ENCODE measurements at places on chromosomes 6 and 20.

GRCh38 chr6:31702405-31702818, 712 bp downstream of the ABHD16A start:
- DNase-seq, result no peak

GRCh38 chr6:152391179-152391880, 245.8 kb downstream of the SYNE1 start:
- no peak for DNase-seq

- DNase-seq, result no peak
Measured at GRCh38 chr6:43942011-43942442, 172.0 kb downstream of the VEGFA start.

- no peak for DNase-seq
Measured at GRCh38 chr6:141024526-141024925, 1108.2 kb upstream of the GJE1 start.

DNA sequence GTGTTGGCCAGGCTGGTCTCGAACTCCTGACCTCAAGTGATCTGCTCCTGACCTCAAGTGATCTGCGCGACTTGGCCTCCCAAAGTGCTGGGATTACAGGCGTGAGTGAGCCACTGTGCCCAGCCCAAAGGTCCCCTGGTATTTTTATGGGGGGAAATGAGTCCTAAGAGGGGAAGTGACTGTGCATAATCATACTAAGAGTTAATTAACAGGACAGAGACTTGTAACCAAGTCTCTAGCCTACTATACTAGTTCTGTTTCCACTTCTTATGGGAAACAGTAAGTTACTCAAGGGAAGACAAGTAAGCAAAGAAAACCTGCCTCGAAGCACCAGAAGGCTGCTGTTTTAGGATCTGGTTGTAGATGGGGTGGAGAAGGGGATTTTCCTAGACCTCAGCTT, 27.9 kb downstream of the TCF15 start:
- no peak for DNase-seq

GRCh38 chr6:69816026-69816425, 19.2 kb upstream of the LMBRD1 start:
- DNase-seq, result no peak

- no peak for DNase-seq
Measured at GRCh38 chr6:109515781-109516409, 32.9 kb upstream of the ZBTB24 start.
